ENCODE measurements at places on chromosomes 2 and 18. TPM values are rescaled to one million over a fixed set of nuclear protein-coding genes. Genes with fewer than 3 reads are reported as not detected.

MALL gene
- total RNA-seq = 27.8 TPM

CIB4 gene
- 0.45 TPM for total RNA-seq

SIGLEC15 gene
- 0.54 TPM for total RNA-seq

FSHR gene
- total RNA-seq = not detected

TLX2 gene
- not detected for total RNA-seq

ANKRD30BL gene
- total RNA-seq = not detected

- no peak for DNase-seq
Observed at GRCh38 chr18:58496937-58497336, 132.0 kb downstream of the ALPK2 start.

DNA sequence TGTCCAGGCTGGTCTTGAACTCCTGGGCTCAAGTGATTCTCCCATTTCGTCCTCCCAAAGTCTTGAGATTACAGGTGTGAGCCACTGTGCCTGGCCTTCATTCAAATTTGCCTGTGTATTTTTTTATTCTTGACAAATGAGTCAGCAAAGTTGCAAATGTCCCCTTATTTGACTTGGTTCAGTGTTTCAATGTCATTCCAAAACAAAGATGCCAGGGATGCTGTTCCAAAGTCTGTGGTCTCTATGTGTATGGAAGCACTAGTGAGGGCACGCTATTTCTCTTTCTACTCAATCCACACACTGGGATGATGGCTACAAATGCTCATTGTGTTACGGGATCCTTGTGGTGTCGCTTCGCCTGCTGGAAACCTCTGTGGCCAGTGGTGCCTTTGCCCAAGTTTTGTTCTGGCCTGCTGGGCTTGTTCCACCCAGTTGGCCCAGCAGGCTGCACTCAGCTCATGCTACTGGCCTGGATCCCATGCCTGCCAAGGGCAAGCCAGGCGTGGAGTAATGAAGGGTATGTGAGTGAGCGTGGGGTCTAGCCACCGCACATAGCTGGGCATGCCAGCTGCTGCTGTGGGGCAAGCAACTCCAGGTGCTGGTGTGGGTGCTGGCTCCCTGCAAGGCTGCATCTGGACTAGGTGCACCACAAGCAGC lies 35.6 kb downstream of the FBXO48 start:
- no peak for DNase-seq

GRCh38 chr2:126849991-126850535 lies 48.6 kb upstream of the TEX51 start:
- DNase-seq = no peak

- no peak for DNase-seq
Observed at GRCh38 chr2:177298191-177298590, 33.7 kb upstream of the NFE2L2 start.

GRCh38 chr2:102082571-102083392 lies 59.8 kb upstream of the IL1R1 start:
- DNase-seq = peak; percentile 95

GRCh38 chr18:59718464-59719157 lies 21.4 kb upstream of the CCBE1 start:
- no peak for DNase-seq

DNA sequence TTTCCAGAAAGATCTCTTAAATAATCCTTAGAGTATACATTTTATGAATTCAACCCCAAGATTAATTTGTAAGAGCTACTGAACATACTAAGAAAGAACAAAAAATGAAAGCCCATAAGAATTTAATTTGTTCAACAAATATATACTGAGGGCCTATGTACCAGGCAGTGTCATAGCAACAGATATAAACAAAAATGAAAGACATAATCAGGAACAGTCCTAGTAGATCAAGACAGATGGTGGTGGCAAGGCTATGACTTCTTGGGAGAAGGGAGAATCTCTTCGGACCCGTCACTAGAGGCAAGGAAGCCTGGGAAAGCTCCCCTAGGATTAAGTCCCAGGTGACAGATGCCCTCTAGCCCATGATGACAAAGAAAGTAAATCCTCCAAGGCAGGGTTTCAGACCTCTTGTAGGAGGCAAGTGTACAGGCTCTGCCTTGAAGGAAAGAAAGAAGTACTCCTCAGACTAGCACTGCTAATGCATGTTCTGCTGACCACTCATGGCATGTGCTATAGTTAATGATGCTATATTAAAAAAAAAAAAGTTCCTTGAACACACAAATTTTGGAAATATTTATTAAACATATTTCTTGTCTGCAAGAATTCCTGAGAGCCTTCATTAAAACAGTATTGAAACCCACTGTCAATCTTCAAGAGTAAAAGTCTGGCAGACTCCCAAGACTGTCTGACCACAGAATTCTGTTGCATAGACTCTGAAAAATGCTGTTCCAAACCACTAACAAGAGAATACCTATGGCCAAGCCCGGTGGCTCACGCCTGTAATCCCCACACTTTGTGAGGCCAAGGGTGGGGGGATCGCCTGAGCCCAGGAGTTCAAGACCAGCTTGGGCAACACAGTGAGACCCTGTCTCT lies 31.5 kb downstream of the NOL10 start:
- no peak for DNase-seq

GRCh38 chr2:9422321-9423099 lies 818 bp downstream of the ITGB1BP1 start:
- peak; percentile 34 for DNase-seq

DNA sequence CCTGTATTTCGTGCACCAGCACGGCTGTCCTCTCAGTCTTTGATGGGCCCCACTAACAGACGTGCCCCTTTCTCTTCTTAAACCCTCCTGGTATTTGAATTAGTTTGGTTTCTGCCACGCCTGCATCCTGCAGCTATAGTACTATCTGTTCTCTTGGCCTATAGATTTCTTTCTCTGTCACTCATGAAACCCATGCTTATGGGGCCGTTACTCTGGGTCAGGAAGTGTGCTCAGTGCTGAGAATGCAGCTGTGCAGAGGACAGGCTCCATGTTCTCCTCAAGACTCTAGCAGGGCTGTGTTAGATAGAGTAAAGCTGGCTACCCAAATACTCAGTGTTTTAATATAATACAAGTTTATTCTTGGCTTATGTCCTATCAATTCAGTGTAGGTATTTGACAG lies 180.0 kb downstream of the INSIG2 start:
- no peak for DNase-seq

DNA sequence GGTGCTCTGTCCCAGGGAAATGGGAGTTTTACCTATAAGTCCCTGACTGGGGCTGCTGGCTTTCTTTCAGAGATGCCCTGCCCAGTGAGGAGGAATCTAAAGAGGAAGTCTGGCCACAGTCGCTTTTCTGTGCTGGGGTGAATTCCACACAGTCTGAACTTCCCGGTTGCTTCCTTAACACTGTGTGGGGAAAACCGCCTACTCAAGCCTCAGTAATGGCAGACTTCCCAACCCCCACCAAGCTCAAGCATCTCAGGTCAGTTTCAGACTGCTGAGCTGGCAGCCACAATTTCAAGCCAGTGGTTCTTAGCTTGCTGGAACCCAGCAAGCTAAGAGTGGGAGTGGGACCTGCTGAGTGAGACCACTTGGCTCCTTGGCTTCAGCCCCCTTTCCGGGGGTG lies 54.9 kb downstream of the NUP35 start:
- DNase-seq = no peak

- no peak for DNase-seq
Observed at GRCh38 chr2:203761121-203761520, 54.7 kb downstream of the CD28 start.

GRCh38 chr18:31301201-31301655 lies 16.7 kb upstream of the DSG1 start:
- no peak for DNase-seq

GRCh38 chr18:72673242-72673641 lies 129.1 kb upstream of the CBLN2 start:
- DNase-seq = no peak
